ENCODE measurements at places on chromosomes 7 and 10.

DNA sequence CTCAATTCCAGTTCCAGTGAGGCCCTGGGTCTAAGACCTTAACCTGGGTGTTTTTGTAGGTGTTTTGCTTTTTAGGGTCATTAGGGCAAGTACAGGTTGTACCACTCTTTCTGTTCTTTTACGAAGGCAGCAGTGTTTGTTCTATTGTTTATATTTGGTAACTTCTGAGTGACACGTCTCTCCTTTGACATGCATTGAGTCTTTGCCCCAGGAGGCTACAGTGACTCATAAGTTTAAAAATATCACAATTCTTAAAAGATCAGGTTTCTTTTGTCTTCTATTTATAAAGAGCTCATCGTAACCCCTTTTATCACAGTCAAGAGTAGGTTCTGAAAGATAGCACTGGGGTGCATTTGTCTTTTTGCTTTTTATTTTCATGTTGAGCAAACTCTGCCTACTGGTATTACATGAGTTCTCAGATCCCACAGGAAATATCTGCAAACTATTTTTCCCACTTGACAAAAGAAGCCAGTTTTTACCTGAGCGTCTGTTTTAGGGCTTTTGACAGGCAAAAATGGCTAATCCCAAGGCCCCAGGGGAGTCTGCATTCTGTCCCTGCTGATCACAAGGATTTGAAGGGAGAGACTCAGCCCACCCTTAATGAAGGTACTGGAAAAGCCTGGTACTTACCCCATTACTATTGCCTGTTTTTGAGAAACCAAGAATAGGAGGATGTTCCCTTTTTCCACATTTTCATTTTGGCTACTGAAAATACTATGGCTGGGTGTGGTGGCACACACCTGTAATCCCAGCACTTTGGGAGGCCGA lies 7.9 kb downstream of the NUDT13 start:
- peak; percentile 29 for DNase-seq

DNA sequence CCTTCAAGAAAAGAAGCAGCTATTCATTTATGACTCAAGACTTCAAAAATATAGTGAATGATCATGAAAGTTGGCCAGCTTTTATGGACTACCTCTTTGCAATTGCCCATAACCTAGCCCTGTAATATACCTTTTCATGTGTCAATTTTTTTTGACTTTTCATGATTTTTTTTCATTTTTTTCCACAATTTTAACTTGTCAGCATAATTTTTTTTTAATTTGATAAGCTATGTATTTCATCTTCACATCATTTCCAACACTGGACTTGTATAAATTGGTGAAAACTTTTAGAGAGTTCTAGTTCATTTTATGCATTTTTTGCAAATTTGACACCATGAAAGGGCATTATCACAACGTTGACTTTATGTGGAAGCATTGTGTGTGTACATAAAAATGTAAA lies 220.8 kb upstream of the NFE2L3 start:
- no peak for DNase-seq

DNA sequence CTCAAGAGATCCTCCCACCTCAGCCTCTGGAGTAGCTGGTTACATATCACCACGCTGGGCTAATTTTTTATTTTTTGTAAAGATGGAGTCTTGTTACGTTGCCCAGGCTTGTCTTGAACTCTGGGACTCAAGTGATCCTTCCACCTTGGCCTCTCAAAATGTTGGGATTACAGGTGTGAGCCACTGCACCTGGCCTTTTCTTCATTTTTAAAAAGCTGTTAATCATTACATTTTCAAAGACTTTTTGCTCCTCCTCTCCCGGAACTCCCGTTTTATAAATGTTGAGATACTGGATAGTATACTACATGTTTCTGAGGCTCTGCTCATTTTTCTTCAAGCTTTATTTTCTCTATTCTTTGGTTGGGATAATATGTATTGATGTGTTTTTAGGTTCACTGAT lies 16.4 kb downstream of the AOAH start:
- DNase-seq: no peak

- DNase-seq: peak; percentile 87
Measured at GRCh38 chr7:108079648-108080591, 50.2 kb downstream of the LAMB4 start.

DNA sequence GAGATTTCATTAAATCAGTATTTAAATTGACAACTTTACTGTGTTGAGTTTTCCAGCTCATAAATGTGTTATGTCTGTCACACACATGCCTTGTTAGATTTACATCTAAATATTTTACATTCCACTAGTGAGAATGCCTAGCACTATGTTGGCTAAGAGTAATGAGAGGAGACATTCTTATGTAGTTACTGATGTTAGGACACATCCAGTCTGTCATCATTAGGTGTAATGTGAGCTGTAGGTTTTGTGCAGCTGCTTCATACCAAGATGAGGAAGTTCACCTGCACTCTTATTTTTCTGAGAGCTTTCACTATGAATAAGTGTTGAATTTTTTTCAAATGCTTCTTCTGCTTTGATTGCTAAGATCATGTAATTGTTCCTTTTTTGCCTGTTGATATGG lies 218.0 kb upstream of the IGFBP3 start:
- DNase-seq: no peak

DNA sequence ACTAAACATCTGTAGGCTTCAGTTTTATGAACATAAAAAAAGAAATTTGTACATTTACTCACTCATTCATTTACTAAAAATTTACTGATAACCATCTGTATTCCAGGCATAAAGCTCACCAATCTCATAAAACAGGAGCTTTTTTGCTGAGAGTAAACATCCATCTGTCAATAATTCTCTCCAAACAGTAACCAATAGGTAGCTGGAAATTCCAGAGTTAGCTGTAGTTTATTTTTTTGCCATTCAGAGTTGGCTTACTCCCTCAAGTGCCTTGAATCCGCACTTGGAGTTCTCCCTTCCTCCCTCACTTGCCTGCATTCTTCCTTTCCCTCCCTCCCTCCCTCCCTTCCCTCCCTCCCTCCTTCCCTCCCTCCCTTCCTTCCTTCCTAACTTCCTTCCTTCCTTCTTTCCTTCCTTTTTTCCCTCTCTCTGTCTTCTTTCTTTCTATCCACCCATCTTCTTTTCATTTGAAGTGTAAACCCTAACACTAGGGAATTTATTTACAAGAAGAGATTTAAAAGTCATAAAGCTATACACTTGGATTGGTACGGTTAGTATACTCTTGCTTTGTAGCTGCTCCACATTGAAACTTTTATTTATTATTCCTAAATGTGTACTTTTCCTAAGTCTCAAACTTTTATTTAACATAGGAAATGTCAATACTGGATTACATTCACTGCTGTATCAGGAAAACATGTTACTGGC lies 44.6 kb upstream of the BICC1 start:
- DNase-seq: no peak

- DNase-seq: no peak
Measured at GRCh38 chr7:56188823-56189346, 72.7 kb upstream of the NUPR2 start.

GRCh38 chr10:12189426-12189825 lies 6.3 kb downstream of the NUDT5 start:
- no peak for DNase-seq

DNA sequence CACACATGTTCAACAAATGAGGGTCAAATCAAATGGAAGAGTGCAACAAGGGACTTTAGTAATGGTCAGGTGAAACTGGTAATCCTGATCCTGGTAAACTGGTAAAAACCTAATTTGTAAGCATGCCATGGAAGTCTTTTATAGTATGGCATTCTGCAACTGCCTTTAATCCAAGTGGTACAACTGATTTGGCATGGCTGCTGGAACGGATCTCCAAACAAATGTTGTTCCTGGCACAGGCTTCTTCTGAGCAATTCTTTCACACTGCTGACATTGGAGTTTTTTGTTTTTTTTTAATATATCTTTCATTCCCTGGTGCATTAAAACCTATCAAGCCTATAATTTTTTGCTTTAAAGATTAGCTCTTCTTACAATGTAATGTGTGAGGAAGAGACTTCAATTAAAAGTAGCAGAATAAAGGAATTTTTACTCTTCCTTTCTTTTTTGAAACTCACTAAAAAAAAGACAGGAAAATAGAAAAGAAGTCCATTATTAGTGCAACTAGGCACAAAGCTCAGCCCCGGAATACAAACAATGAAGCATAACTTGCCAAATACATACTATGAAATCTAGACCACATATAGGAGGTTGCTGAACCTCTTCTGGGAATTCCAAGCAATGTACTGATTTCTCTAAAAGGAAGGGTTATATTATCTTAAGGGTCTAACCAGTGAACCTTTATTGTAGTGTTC lies 79.3 kb upstream of the OIT3 start:
- DNase-seq: no peak

DNA sequence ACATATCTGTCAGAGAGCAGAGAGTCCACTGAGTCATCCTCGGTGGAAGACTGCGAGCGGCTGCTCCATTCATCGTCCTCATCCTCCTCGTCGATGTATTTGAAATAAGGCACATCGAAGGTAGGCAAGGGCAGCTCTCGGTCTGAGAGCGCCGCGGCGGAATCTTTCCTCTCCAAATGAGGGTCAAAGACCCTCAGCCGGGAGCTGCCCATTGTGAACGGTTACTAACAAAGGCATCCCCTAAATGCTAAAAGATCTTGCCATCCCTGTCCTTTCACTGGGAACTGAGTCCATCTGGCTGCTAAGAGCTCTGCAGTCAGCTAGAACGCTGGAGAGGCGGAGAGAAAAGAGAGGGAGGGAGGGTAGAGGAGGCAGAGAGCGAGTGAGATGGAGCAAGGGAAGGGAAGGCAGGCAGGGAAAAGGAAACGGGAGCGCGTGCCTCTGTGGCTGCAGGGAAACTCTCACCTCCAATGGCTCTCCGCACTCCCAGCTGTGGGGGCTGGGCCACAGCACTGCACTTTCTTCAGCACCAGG lies 163.4 kb downstream of the RAPGEF5 start:
- DNase-seq: no peak

- DNase-seq: no peak
Measured at GRCh38 chr10:97412891-97413304, 11.8 kb upstream of the RRP12 start.

GRCh38 chr10:10685566-10685965 lies 332.1 kb upstream of the CELF2 start:
- no peak for DNase-seq

DNA sequence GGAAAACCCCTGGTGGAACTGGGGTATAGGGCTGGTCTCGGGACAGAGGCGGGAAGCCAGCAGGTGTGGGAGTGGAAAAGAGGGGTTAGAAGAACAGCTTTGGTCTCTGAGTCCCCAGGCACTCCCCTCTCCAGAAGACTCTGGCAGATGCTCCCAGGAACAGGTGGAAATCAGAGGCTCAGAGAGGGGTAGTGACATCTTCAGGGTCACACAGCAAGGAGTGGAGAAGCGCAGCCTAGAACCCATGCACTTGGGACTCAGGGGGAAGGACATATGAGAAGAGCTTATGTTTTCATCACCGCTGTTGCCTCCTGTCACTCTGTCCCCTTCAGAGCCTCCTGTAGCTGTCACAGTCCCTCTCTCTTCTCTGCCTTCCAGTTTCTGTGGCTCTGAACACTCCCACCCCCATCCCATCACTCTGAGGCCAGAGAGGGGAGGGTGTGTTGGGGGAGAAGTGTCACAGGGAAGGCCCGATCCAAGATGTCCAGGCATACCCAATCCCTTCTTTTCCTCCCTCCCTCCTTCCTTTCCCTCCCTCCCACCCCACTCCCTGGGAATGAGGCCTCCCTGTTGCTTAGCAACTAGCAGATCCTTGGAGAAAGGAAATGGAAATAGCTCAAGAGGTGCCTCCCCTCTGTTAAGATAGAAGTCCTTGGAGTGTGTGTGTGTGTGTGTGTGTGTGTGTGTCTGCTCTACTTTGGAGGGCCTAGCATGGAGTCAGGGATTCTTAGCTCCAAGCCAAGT lies 32.0 kb downstream of the SRRM3 start:
- DNase-seq: no peak

DNA sequence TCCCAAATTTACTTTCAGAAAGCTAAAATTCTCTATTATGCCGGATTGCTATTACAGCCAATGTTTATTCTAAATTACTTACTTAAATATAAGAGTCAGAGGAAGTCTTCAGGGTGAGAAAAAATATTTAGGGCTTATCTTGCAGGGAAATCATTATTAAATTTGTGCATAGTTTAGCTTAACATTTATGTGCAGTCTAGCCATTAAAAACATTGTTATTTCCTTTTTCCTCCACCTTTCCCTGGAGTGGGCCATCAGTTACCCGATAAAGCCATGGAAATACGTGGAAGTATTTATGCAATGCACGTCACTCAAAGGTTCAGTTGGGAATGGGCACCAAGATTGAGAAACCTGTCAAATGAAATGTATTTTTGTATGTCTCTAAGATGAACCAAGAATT lies 9.5 kb upstream of the TAS2R60 start:
- no peak for DNase-seq

GRCh38 chr7:54960517-54960916 lies 58.3 kb upstream of the EGFR start:
- DNase-seq: peak; percentile 41

DNA sequence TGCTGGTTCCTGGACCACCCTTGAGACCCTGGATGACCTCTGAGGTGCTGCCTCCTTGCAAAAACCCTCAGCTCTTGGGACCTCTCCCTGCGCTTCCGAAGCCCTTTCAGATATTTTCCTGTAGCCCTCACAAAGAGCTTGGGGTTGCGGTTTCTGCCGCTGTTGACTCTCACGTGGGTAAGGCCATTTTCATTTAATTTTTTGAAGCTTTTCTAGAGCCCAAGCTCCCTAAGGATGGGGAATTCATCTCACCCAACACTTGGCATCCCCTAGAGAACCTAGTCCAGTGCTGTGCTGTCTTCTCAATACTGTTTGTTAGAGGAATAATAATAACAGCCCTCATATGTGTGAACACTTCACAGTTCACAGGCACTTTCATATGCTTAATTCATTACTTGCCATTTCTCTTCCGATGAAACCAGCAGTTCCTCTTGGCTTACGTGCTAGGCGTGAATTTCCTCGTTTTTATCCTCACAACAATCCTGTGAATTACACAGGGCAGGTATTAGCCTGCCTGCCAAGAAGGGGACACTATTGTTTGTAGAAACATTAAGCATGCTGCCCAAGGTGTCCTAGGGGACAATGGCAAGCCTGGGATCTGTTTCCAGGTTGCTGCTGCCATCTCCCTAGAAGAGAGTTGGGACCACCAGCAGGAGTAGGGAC lies 71.6 kb upstream of the CTBP2 start:
- DNase-seq: no peak

DNA sequence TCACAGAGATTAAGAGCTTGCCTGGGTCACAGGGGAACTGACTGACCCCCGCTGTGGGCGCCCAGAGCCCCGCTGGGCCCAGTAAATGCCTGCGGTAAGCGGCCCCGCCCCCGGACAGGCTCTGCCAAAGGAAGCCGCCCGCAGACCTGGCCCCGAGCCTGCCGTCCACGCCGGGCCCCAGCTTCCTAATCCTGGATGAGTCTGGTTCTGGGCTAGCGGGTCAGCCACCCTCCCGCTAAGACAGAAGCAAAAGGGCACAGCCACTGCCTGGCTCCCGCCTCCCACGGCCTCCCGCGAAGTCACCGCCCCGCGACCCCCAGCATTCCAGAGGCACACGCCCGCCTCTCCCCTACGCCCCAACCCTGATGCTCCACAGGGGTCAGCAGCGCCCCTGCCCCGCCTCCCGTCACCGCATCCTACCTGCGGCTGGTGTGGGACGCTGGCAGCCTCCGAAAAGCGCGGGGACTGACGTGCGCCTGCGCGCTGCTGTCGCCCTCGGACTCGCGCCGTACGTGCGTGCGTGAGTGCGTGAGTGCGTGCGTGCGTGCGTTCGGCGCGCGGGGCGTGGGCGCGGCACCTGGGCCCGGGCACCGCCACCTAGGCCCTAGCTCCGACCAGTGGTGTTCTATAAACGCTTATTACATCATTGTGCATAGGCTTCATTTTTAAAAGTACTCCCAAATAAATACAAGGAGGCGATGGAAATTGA lies at the start of gene FIGNL1:
TSS of gene FIGNL1 (minus strand) at position 470 of the 709 bp plus-strand sequence. CDS start 3,063 bp downstream, outside the sequence.
- peak; percentile 83 for DNase-seq

GRCh38 chr10:37263304-37263703 lies 137.9 kb downstream of the ANKRD30A start:
- DNase-seq: peak; percentile 5

GRCh38 chr10:104077247-104077646 lies 8.4 kb downstream of the COL17A1 start:
- no peak for DNase-seq
